ENCODE measurements at places on chromosomes 12 and 14.

DNA sequence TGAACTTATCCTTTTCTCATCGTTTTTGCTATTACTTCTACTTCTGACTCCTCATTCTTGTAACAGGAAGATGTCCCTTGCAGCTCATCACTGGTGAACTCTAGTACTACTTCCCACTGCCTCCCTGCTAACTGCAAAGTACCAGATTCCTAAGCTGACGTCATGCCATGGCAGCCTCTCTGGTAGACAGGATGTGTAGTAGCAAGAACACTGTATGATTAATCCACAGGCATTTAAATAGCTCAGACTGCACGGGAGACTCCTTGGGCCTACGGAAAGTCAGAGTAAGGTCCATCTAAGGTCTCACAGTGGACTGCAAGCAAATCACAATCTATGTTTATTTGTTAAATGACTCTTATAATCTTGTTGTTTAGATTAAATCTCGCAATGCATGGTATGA, 43.5 kb downstream of the DNAI7 start:
- peak; percentile 96 for DNase-seq

DNA sequence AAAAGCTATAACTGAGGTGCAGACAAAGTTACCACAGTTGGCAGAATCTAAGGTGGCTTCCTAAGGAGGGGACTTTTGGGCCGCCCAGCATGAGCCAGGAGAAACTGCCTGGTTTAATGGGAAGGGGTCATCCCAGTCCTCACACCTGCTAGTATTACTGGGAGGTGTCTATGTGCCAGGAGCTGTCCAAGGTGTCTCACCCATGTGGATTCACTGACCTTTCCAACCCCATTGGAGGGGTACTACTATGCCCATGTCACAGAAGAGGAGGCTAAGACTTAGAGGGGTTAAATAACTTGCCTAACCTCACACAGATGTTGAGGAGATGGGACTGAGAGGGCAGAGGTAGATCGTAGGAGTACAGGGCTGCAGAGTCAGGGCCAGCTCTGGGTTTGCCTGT, 10.2 kb downstream of the ABCB9 start:
- no peak for DNase-seq

DNA sequence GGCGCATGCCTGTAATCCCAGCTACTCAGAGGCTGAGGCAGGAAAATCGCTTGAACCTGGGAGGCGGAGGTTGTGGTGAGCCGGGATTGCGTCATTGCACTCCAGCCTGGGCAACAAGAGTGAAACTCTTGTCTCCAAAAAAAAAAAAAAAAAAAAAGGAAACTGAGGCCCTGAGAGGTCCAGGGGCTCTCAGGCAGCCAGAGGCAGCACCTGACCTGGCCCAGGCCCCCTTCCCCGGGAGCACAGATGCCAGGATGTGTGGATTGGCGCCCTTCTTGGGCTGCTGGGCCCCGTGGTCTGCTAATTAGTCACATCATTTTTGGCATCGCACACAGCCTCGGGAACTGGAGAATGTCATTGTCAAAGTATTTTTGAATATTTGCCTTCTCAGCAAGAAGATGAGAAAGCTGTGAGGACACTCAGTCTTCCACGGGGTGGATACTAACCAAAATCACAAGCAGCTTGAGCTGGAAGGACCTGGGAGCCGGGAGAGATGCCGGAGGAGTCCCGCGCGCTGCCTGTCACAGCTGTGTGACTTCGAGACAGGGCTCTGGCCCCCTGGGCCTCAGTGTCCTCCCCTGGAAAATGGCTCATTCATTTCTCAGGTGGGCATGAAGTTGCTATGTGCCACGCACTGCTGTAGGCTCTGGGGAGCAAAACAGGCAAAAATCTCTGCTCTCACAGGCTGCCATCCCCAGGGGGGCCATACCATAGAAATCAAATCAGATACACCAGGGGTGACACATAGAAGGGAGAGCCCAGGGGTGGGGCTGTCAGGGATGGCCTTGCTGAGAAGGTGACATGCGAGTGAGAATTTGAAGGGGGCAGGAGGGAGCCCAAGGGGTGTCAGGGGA, 12.5 kb upstream of the RCOR1 start:
- DNase-seq: peak; percentile 70

DNA sequence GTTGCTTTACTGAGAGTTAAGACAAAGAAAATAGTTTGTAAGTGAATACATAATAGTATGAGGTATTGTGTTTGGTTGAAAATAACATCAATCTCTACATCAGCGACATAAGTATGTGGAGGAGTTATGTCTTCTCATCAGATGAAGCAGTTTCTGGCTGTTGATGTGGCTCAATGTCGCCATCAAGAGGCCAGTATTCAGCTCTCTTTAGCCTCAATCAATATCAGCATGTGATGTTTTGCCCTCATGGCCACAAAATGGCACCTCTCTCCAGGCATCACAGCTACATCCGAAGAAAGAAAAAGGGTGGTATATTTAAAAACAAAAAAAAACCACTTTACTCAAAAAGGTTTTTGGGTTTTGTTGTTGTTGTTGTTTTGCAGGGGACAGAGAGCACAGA, 302.3 kb upstream of the TMEM132C start:
- no peak for DNase-seq

- DNase-seq: no peak
Measured at GRCh38 chr12:57902478-57902969, 38.8 kb upstream of the ATP23 start.

GRCh38 chr12:23473071-23473470, 476.4 kb downstream of the SOX5 start:
- no peak for DNase-seq

DNA sequence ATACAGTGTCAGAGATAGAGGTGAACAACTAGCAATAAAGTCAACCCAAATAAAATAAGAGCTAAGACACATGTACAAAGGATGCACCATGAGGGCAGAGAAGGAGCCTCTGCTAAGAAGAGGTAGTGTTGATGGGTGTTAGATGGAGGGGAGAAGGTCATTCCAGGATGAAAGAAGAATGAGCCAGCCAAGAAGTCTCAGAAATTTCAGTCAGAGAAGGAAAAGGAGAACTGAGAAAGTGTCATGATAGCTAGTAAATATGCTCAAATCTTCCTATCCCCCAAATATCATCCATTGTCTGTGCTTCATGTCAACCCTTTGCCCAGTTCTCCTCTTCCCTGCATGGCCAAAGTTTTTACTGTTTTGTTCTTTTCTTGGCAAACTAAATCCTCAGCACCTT, 225.2 kb upstream of the BTG1 start:
- DNase-seq: no peak

DNA sequence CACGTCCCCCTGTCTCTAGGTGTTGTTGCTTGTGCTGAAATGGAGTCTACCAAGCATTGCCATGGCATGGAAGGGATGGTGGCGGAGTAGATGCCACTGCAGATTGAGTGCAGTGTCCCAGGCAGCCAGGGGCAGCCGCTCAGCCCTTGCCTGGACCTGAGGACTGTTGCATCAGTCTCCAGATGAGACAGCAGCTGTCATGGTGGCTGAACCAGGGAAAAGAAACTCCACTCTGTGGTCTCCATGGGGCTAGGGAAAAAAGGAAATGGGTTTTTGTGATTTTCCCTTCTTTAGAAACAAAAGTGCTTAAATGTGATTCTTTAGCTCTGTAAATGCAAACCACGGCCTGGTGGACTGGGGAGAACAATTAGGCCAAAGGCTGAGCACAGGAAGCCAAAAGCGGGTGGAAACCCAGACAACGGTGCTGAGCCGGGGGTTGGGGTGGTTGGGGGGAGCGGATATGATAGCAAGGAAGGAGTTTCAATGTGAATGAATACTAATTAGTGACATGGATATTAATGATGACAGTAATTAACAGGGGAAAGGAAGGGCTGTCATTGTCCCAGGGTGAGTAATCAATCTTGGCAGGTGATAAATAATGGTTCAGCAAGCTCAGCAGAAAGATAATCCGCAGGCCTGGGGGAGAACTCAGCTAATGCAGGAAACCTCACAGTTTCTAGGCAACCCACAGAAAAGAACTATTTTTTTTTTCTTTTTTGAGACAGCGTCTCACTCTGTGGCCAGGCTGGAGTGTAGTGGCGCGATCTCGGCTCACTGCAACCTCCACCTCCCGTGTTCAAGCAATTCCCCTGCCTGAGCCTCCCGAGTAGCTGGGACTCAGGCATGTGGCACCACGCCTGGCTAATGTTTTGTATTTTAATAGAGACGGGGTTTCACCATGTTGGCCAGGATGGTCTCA, 442.6 kb downstream of the DPF3 start:
- DNase-seq: peak; percentile 48

- no peak for DNase-seq
Measured at GRCh38 chr12:124078800-124079199, 105.8 kb downstream of the ZNF664 start.

DNA sequence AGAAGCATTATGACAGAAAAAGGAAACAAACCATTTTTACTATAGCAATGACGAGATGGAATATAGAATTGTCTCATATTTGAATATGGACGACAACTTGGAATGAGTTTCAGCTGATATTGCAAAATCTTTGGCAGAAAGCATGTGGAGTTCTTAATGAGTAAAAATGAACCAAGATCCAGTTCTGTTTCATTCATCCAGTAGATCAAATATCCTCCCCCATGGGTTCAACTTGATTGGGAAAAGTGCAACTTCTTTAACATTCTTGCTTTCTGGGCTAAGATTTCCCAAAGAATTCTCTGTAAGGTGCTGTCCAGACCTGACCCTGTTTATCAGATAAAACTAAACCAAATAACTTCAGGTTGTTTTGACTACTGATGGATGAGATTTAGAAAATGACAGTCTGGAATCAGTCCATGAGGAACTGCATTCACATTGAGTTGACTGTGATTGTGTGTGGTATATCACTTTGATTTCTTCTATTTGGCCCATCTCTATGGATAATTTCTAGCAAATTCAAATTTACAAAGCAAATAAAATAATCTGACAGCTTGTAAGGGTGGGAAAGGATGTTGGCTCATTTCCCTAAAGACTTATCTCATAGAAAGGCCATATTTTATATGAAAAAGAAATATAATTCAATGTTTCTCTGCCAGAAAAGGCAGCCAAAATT, 267.4 kb downstream of the ADAMTS20 start:
- peak; percentile 32 for DNase-seq

GRCh38 chr12:42450248-42450647, 124.3 kb downstream of the PPHLN1 start:
- peak; percentile 39 for DNase-seq

- no peak for DNase-seq
Measured at GRCh38 chr12:111791507-111791906, 24.8 kb downstream of the ALDH2 start.

DNA sequence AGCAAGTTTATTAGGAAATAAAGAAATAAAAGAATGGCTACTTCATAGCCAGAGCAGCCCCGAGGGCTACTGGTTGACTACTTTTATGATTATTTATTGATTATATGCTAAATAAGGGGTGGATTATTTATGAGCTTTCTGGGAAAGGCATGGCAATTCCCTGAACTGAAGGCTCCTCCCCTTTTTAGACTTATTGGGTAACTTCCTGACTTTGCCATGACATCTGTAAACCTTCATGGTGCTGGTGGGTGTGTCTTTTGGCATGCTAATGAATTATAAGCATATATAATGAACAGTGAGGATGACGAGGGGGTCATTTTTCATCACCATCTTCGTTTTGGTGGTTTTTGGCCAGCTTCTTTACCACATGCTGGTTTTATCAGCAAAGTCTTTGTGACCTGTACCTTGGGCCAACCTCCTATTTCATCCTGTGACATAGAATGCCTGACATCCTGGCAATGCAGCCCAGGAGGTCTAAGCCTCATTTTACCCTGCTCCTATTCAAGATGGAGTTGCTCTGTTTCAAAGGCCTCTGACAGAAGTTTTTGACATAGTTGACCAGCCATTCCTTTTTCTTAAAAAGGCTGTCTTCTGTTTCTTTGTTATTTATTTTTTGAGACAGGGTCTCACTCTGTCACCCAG, 11.1 kb upstream of the PTGES3 start:
- no peak for DNase-seq

DNA sequence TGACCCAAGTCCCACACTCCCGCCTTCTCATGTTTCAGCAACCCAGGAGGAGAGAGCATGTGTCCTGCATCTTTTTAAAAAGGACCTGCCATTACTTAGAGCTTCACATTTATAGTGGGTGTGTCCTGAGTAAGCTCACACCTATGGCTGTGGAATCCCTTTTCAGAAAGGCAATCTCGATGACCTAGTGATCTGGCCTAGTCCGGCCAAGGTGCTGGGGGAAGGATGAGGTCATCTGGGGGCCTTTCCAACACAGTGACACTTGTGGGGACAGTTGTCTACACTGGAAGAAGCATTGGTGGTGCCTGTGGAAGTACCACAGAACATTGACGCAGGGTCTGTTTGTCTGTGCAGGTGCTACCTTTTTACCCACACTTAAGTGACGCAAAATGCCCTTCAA, 8.2 kb downstream of the TCP11L2 start:
- DNase-seq: no peak

DNA sequence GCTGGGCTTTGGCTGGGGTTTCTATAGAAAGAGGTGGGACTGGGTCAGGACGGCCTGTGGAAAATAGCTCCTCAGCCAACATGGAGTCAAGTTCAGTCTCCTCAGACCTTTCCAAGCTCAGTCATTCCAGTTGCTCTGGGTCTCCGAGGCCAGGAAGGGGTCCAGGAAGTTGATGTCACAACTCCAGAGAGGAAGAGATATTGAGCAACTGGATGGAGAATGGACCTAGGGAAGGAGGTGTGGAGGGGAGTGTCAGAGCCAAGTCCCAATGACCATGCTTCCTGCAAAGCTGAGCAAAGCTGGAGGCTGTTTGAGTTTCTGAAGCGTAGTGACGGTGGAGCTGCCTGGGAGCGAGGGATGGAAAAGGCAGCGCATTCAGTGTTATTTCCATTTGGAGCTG, 86.1 kb downstream of the SLC24A4 start:
- no peak for DNase-seq

GRCh38 chr12:131869871-131870418, 24.5 kb upstream of the ULK1 start:
- peak; percentile 47 for DNase-seq

- DNase-seq: peak; percentile 98
Measured at GRCh38 chr12:29743801-29744200, 39.9 kb downstream of the TMTC1 start.

GRCh38 chr14:74663884-74664283, 49.0 kb downstream of the AREL1 start:
- DNase-seq: peak; percentile 88

DNA sequence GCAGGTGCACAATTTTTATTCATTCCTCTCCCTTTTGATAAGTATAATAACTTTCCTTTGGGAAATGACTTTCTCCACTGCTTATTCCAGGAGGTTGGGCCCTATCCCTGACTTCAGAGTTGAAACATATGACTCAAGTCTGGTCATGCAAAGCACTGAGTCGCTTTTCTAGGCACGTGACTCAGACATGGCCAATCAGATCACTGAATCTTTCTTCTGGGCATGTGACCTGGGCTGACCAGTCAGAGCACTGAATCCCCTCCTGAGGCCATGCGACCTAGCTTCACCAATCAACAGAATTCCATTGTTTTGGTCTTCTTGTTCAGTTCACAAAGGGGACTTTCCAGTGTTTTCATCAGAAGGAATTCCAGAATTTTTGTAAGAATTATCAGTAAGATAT, 377.1 kb upstream of the KITLG start:
- no peak for DNase-seq

DNA sequence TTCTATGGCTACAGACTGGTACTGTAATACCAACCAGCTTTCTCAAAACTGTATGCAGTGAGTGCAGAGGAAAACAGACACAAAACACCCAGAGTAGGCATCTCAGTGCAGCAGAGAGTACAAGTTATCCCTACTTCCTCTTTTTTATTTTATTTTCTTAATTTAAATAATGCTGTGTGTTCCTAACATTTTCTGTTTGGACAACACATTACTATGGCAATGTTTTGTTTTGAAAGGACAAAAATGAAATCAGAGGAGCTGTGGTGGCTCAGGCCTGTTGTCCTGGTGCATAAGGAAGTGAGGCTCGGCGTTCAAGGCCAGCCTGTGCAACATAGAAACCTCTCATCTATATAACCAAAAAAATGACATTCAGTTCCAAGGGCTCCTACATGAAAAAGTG, 33.7 kb upstream of the SELPLG start:
- DNase-seq: no peak

- peak; percentile 98 for DNase-seq
Measured at GRCh38 chr12:124754949-124755800, 108.5 kb downstream of the SCARB1 start.
